Stimulated activated CD8-positive, alpha-beta memory T cell treated with anti-CD3 and anti-CD28 coated beads, Interleukin-12 subunit alpha, Interleukin-12 subunit beta, amount 100 ng/mL, for 4 hours (primary cell): ENCODE measurements at places on chromosomes 16 and 17.

- DNase-seq: no peak
These were observed 10.4 kb upstream of the KDM6B start for GRCh38 chr17:7823581-7824001.

- no peak for DNase-seq
These were observed 110.4 kb downstream of the MRTFB start for GRCh38 chr16:14181371-14182050.

DNA sequence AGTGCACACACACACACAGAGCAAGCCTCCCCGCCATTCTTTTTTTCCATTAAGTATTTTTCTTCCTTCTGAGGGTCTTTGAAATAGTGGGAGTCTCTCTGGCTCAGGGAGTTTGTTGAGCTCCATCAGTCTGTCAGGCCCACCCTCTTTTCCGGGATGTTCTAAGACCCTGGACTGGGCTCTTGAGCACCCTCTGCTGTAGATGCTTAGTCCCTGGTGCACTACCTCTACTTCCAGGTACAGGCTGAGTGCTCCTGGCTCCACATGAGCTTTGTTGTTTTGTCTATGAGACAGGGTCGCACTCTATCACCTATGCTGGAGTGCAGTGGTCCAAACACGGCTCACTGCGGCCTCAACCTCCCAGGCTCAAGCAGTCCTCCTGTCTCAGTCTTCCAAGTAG is 20.7 kb downstream of the LIMD2 start:
- no peak for DNase-seq

GRCh38 chr16:69769404-69769803 is 7.3 kb downstream of the WWP2 start:
- no peak for DNase-seq

- no peak for DNase-seq
These were observed 23.1 kb downstream of the CDC42EP4 start for GRCh38 chr17:73288534-73289302.

DNA sequence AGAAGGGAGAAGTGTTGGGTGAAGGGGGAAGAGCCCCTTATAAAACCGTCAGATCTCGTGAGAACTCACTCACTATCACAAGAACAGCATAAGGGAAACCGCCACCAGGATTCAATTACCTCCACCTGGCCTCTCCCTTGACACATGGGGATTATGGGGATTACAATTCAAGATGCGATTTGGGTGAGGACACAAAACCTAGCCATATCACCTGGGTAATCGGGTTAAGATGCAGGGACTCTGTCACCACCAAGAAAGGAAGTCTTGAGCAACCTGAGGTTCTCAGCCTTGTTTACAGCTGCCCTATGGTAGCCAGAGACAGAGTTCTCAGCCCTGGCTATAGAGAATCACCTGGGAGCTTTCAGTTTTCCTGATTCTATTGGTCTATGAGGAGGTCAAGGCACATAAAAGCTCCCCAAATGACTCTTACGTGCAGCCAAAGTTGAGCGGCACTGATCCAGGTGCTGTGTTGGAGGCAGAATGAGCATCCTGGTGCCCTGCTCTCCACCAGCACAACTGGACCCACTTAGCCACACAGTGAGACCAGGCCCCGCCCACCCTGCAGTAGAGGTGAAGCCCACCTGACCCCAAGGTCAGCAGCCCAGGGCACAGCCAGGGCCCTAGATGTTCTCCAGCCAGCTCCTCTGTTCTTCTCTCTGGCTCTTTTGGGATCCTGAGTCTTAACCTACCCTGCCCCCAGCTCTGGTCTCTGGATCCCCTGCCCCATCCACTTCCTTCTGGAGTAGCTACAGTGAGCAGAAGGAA is 138.5 kb upstream of the CDH5 start:
- no peak for DNase-seq

DNA sequence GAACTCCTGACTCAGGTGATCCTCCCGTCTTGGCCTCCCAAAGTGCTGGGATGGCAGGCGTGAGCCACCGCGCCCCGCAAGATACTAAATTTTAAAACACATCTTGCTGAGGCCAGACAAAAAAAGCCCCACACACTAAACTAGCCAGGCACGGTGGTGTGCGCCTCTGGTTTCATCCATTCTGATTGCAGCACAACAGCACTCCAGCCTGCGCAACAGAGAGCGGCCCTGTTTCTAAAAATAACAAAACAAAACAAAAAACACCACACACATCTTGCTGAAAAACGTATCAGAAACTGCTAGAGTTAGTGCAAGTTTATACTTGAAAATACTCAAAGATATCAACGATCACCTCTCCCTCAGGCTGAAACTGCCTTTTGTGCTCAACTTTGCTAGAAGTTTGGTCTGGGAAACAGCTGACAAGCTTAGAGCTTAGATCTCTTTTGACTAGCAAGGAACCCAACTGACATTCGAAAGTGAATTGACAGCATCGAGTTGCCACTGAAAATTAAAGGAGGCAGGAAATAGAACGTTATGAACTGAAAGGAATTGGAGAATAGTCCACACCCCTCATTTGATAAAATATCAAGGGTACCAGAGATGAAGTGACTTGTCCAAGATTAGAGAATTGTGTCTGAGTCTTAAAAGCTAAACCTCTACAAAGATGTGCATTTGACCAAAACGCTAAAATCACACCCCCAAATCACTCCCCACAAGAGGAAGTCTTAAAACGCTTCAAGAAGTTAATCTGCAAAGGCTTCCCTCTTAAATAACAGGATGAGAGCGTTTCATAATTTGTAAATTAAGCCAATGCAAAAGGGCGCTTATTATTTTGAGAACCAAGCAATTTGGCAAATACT is 908 bp downstream of the COG4 start:
- no peak for DNase-seq

GRCh38 chr17:36507266-36507665 is 20.8 kb downstream of the ZNHIT3 start:
- DNase-seq: no peak

DNA sequence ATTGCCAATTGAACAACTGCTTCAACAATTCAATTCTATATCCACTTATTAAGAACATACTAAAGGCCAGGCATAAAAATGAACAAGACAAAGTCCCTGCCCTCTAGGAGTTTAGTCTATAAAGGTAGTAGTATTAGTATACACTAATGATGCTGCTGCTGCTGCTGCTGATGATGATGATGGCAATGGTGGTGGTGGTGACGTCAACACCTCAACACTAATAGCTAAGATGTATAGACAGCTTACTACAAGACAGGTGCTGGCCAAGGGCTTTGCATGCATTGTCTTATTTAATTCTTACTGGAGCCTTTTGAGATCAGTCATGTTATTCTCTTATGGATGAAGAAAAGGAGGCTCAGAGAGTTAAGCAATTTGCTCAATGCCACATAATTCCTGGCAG is 164.4 kb upstream of the ASIC2 start:
- DNase-seq: no peak

DNA sequence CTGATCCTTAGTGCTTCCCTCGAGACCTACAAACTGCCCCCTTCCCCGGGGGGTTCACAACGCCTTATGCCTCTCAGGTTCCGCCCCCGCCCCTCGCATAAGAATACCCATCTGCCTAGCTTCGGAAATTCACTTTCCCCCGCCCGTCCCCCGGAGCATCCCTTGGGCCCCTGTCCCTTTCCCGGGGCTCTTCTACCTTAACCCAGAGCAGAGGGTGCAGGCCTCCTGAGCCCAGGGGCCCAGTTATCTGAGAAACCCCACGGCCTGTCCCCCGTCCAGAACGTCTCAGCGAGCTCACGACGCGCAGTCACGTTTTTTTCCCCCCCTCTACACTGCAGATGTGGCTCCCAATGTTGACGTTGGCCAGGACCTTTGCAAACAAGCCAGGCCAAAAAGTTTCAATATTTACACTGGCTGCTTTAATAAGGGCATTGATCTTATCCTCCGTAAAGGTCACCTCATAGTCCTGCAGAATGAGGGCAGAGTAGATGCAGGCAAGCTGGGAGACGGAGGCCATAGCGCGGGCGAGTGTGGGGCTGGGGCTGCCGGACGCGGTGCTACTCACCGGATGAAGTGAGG is 1.4 kb upstream of the NBR1 start:
- no peak for DNase-seq

- no peak for DNase-seq
These were observed 14.4 kb downstream of the GUCY2D start for GRCh38 chr17:8016632-8017424.

DNA sequence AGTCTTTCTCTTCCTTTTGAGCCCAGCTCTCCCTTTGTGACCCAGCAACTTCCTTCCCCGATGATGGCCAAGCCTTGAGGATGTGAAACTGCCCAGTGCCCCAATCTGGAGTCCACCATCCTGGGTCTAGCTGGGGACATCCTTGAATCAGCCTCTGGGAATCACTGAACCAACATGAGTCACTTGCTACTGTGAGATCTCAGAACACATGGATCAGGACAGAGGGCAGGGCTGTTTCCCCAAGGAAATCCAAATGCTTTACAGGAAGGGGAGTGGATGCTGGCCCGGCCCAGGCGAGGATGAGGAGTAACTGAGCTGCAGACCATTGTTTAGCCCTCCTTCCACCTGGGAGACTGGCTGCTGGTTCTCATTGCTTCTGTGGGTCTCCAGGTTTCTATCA is 547.6 kb downstream of the WWOX start:
- DNase-seq: no peak

GRCh38 chr17:83110735-83111134 is 31.3 kb downstream of the METRNL start:
- DNase-seq: no peak

GRCh38 chr17:80704381-80704819 is 159.8 kb downstream of the RPTOR start:
- DNase-seq: no peak
